GM10248 (cell line): ENCODE measurements at places on chromosomes 5 and 9.

DNA sequence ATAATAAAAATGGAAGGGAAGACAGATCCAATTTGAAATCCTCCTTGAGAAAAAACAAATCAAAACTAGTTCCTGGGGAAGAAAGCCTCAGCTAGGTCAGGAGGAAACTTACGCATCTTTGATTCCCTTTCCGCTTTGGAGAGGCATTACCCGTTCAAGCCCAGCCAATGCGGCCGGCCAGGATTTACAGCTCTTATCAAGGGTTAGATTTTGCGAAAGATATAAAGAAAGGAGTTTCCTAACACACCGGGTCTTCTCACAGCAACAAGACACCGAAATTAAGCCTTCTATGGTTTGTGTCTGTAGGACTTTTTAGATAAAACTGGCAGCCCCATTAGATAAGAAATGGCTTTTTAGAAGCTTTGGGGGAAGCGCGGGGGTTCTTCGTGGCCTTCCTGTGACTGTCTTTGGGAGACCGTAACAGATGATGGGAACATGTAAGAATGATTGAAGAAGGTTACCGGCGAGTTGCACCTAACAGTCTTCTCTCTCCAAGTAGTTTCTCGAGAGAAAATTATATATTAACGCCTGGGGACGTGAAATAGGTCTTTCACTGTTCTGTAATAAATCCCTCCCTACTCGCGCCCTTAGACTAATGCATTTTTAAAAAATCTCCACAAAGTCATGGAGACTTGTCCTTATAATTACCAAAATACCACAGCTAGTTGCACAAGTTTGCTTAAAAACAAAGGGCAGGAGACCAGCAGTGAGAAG is 1.3 kb upstream of the ISL1 start:
- no peak for DNase-seq

- DNase-seq, result no peak
Observed at GRCh38 chr9:76846297-76846696, 59.6 kb downstream of the PRUNE2 start.

GRCh38 chr5:172186114-172186695 is 1.8 kb downstream of the STK10 start:
- DNase-seq, result no peak

GRCh38 chr5:142102980-142103740 is 5.4 kb upstream of the NDFIP1 start:
- no peak for DNase-seq

DNA sequence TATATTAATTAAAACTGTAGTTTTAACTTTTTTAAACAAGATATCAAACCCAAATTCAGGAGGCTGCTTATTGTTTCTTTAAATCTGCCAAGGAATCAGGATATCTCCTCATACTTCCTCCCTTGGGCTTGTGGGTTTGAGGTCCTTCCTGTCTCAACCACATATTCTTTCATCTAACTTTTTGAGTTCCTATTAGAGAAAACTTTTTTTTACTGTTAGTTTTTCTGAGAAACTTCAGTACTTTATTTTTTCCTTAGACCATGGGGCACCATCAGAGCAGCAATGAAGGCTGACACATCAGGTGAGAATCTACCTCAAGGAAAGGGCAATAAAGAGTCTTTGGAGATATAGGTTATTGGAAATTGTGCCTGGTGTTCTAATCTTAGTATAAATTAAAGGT is 56.7 kb downstream of the TSSK1B start:
- no peak for DNase-seq
